HFFc6 (cell line): ENCODE measurements at places on chromosomes 12 and 14.

DNA sequence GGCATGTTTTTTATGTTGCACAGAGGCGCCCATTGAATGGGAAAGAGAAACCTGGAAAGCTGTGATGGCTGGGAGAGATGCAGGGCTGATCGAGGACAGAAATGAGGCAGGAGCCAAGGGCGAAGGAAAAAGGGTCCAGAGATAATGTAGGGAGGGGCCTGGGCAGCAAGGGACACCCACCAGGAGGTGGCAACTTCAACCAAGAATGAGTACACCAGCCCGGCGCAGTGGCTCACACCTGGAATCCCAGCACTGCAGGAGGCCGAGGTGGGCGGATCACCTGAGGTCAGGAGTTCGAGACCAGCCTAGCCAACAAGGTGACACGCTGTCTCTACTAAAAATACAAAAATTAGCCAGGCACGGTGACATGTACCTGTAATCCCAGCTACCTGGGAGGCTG is 4.0 kb downstream of the SSH1 start:
- no peak for DNase-seq

DNA sequence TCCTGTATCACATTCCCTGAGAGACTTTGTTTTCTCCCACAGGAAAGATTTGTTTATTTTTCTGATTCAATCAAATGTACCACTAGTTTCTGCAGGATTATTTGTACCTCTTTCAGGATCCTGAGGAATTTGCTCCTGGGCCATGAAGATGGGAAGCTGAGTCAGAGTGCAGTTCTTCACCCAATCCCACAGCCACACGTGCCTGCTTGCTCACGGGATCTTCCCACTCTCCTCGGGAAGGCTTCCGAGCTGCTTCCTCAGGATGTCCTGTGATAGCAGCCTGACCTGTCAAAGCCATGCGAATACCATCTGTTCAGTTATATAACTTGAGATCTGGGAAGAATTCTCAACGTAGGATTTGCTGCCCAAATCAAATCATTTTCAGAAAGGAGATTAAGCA is 41.8 kb upstream of the HIF1A start:
- DNase-seq: peak; percentile 70

DNA sequence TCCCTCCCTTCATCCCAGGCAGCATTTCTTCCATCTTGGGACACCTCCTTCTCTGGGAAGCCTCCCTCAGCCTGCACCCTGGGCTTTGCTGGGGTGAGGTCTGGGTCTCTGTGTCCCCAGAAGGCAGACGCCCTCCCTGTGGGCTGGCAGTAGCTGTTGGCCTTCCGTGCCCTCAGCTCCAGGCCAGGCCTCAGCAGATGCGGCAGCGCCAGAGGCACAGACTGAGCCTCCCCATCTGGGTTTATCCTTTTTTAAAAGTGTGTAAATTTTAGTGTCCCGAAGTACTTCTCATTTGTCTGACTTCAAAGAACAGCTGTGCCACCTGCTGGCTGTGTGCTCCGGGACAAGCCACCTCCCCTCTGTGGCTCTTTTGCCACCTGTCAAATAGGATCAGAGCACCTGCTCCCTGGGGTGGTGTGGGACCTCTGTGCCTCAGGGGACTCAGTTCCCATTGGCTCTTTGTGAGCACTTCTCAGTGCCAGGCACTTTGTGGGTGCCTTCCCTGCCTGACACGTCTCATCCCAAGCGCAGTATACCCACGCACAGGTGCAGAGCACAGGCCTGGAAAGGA is 11.1 kb downstream of the EXOC3L4 start:
- no peak for DNase-seq

GRCh38 chr14:90572441-90573150 is 175.8 kb downstream of the CALM1 start:
- DNase-seq: no peak

- peak; percentile 32 for DNase-seq
These were observed 164.6 kb upstream of the PARP11 start for GRCh38 chr12:4037747-4038312.

GRCh38 chr12:47864646-47865235 is 40.1 kb downstream of the VDR start:
- DNase-seq: no peak

- no peak for DNase-seq
These were observed 324.8 kb downstream of the C12orf50 start for GRCh38 chr12:87704374-87704773.
